CD4-positive, alpha-beta T cell treated with Interleukin-17A for 1 hour (primary cell): ENCODE measurements at places on chromosomes 13 and 19.

DNA sequence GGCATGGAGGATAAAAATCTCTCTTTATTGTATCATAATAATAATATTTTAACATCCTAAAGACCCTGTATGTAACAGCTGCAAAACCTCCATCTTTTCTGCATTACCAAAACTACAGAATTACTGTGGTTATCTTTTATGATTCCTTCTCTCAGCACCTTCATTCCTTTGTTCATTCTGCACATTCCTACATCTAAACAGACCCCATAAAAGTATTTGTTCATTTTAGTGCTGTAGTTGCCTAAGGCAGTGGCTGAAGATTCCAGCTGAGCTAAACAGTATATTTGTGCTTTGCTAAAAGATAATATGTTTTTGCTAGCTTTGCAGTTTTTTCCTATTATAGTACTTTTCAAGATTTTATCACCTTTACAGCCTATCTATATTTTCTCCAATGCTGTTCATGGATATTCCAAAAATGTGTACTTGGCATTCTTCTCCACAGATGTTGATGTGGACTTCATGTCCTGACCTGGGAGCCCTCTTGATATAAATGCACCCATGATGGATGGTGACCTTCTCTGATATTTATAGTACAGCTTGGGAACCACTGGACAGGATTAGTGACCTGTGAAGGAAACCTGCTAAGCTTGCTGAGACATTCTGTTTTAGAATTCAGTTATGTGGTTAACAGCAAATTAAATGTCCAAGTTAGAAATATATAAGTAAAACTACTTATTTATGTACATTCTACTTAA lies 2832.9 kb upstream of the PCDH20 start:
- no peak for DNase-seq

- DNase-seq = peak; percentile 18
Measured at GRCh38 chr13:26784704-26785639, 24.4 kb upstream of the GPR12 start.

DNA sequence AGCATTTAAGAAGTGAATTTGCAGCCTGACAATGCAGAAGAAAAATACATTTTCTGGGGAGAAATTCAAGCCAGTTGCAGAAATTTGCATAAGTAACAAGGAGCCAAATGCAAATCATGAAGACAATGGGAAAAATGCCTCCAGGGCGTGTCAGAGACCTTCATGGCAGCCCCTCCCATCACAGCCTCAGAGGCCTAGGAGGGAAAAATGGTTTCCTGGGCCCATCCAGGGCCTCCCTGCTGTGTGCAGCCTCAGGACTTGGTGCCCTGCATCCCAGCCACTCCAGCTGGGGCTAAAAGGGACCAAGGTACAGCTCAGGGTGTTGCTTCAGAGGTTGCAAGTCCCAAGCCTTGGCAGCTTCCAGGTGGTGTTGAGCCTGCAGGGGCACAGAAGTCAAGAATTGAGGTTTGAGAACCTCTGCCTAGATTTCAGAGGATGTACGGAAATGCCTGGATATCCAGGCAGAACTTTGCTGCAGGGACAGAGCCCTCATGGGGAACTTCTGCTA lies 16.7 kb upstream of the ITM2B start:
- no peak for DNase-seq

DNA sequence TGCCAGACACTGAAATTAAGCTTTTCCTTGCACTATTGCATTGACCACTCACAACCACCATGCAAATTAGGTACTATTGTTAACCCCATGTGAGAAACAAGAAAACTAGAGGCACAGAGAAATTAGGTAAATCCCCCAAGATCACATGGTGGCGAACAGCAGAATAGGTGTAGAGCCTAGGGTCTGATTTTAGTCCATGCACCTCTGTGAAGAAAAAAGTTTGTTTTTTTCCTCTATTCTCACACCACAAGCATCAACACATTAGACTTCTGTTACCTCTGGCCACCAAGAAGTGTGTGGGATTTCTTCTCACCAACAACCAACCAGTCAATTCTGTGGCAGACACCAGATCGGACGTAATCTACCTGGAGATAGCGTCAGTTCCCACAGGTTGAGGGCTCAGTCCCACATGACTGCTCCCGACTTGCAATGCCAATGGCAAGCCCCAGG lies 391.9 kb downstream of the COG6 start:
- DNase-seq = no peak

GRCh38 chr13:98447881-98448641 lies 128.8 kb downstream of the STK24 start:
- DNase-seq = peak; percentile 27

DNA sequence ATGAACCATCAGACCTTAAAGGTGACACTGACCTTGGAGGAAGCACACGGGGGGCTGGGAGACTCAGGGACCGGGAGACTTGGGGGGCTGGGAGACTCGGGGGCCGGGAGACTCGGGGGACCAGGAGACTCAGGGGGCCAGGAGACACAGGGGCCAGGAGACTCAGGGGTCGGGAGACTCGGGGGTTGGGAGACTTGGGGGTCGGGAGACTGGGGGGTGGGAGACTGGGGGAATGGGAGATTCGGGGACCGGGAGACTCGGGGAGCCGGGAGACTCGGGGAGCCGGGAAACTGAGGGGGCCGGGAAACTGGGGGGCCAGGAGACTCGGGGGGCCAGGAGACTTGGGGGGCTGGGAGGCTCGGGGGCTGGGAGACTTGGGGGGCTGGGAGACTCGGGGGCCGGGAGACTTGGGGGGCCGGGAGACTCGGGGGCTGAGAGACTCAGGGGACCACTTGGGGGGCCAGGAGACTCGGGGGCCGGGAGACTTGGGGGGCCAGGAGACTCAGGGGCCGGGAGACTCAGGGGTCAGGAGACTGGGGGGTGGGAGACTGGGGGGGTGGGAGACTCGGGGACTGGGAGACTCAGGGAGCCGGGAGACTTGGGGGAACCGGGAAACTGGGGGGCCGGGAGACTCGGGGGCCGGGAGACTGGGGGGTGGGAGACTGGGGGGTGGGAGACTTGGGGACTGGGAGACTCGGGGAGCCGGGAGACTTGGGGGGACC lies 62.9 kb downstream of the RASA3 start:
- no peak for DNase-seq

DNA sequence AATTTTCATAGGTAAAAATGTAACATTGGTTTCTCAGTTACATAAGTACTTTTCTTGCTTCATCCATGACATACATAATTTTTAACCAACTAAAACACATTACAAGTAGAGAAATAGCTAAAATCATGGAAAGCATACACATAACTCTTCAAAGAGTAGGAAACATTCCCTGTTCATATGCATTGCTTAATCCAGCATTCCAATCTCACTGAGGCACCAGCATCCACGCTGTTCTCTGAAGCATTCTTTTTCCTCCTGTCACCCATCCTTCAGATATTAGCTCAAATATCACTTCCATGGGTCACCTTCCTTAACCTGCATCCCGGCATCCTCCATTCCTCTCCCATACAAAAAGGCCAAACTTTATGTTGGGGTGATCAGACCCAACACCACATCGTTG lies 79.1 kb downstream of the ZNF254 start:
- no peak for DNase-seq

- no peak for DNase-seq
Measured at GRCh38 chr19:35146746-35147459, 3.8 kb downstream of the FXYD7 start.

DNA sequence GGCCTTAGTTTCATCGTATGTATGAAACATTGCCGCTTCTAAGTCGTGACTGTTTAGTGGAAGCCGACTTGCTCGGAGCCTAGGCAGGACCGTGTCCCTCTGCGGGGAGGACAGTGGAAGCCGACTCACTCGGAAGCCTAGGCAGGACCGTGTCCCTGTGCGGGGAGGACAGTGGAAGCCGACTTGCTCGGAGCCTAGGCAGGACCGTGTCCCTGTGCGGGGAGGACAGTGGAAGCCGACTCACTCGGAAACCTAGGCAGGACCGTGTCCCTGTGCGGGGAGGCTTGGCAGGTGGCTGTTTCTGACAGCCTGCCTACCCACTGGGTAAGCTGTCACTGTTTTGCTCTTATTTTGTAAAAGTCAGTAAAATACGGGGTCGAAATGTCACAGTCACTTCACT lies 20.4 kb upstream of the DCUN1D2 start:
- no peak for DNase-seq

GRCh38 chr19:55738302-55738701 lies at the start of gene NLRP9:
Gene NLRP9, minus strand, starts transcription at chr19:55738402. Its CDS starts 28 bp downstream, at chr19:55738374.
- no peak for DNase-seq

DNA sequence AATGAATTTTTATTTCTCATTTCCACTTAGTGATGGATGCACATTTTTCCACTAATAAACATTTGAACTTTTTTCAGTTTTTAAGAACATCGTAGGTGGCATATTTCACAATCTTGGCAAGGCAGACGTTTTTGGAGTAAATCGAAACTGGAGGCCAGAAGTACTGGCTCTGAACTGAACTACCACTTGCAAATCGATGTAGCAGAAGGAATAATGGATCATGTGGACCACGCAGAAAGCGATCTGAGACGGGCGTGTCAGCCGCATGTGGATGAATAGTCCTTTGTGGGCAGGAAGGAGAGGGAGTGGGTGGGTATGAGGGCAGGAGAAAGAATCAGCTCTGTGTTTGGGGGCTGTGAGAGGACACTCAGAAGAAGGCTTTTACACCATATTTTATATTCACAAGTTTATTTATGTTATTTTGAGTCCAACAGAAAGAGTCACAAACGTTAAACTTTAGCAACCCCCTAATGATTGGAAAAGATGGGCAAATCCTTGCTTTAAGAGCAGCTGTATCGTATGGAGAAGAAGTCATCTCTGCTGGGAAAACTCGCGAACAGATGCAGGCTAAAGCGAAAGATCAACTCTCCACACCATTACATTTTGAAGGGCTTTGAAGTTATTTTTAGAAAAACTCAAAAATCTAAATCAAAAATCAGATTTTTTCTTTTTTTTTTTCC lies 90.5 kb downstream of the COL4A2 start:
- no peak for DNase-seq

GRCh38 chr13:104206450-104207044 lies 1140.3 kb upstream of the SLC10A2 start:
- no peak for DNase-seq

DNA sequence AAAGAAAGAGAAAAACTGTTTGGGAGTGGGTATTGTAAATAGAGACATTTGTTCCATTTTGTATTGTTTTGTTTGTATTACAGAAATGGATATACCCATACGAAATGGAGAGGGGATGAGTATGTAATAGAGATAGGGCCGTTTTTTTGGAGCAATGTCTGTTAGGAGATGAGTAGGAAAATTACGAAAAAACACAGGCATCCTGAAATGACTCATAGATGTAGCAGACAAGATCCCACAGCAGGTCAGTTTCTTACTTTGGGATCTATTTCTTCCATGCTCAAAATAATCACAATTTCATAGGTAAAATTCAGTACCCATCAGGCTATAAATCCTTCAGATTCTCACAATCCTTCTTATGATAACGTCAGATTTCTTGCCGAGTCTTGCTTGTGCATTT lies 779.4 kb upstream of the SLITRK1 start:
- DNase-seq = no peak

DNA sequence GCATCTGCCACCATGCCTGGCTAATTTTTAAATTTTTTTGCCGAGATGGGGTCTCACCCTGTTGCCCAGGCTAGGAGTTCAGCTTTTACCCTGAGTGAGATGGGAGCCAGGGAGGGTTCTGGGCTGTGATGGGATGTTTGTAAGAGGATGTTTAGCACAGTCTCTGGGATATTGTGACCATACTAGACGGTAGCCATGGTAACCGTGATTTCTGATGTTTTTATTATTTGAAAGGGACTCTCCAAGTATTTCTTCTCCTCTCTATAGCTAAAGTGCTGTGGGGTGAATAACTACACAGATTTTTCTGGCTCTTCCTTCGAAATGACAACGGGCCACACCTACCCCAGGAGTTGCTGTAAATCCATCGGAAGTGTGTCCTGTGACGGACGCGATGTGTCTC lies 10.4 kb downstream of the TSPAN16 start:
- DNase-seq = no peak

DNA sequence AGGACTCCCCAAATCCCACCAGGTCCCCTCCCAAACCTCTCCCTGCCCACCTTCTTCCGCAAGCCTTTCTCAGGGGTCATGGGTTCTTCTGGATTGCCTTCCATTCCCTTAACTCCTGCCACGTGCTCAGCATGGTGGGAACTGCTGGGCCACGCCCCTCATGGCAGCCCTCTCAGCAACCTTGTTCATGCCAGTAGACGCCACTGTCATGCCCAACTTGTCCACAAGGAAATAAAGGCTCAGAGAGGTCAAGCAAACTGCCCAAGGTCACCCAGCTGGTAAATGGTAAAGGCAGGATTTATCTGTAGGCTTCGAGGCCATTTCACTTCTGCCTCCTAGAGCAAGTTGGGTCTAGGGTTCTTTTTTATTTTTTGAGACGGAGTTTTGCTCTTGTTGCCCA lies 10.9 kb downstream of the PRAM1 start:
- DNase-seq = no peak

DNA sequence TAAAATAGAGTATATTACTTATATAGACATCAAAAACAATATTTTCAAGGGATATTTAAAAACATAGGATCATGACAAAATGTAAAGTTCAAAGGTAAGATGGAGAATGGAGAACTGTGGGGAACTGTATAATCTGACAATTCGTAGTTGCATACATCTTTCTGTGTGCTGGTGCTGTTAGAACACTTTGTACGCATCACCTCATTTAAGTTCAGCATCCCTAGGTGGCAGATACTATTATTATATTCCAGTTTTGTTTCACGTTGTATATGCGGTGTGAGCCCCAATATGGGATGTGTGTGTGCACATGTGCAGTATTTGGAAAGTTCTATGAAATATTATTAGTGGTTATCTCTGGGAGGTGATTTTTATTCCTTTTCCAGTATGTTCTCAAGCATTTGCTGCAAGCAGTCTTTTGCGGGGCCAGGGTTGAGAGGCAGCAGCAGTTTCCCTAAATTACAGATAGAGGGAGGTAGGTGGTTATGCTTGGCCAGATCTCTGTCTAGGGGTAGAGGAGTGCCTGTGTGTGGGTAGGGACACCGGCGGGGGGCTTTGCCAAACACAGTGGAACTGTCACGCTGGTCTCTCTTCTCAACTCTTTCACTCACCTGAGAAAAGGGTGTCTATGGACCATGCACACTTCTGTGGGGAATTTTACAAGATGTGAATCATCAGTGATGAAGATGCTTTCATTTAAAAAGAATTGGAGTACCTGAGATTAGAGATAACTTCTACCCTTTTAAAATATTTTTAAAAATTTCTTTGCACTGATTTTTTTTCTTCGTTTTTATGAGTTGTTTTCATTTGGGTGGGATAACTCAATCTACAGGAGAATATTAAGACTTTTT lies 55.6 kb upstream of the ALOX5AP start:
- peak; percentile 59 for DNase-seq

- no peak for DNase-seq
Measured at GRCh38 chr13:95168191-95168590, 133.1 kb downstream of the ABCC4 start.

DNA sequence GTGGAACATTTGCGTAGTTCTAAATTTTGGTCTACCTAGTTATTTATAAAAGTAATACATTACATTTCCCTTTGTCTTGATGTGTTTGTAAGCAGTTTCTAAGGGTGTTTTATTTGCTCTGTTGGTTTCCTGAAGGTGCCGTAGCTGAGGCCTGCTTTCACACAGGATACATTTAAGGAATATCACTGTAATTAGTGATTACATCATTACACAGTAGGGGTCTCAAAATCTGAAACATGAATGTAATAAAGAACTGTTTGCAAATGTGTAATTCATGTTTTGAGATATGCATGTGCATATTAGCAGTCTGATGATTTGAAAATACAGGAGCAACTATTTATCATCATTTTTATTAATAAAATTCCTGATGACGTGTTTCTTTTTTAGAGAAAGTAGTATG lies 281.8 kb downstream of the MTUS2 start:
- no peak for DNase-seq
